ENCODE measurements at places on chromosomes 1 and 21.

DNA sequence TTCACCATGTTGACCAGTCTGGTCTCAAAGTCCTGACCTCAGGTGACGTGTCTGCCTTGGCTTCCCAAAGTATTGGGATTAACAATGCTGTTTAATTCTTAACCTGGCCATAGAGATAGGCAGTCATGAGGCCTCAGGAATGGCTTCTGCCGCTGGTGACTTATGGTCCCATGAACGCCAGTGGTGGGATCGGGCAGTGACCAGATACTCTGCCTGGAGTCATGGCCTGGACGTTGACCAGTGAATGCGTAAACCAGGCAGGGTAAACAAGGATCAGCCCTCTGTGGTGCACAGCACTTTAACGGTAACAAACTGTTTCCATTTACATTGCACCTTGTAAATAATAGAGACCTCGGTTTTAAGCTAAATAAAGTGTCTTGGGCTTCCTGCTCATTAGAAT is 23.0 kb downstream of the MTARC1 start:
- DNase-seq, result no peak

- DNase-seq, result no peak
These were observed 20.8 kb downstream of the OBSCN start for GRCh38 chr1:228228601-228229074.

DNA sequence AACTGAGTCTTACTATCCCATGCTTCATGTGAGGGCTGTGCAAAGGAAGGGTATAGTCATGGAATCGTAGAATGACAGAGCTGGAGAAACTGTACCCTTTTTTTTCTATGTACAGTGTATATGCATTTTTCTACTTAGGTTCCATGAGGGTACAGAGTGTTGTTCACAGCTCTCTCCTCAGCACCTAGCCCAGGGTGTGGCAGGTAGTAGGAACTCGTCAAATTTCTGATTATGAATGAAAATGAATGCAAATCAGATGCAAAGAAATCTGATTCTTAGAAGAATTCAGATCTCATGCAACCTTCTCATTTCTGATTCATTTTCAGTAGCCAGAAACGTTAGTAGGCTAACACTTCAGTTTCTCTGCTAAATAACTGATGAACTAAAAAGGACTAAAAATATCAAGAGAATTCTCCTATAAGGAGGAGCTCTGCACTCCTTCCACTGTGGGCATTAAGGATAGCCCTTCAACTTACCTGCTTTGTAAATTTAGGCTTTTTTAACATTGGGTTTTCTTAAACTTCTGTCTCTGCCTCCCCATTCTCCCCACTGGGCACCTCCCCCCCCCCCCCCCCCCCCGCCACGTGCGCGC is 18.0 kb upstream of the HHAT start:
- no peak for DNase-seq

DNA sequence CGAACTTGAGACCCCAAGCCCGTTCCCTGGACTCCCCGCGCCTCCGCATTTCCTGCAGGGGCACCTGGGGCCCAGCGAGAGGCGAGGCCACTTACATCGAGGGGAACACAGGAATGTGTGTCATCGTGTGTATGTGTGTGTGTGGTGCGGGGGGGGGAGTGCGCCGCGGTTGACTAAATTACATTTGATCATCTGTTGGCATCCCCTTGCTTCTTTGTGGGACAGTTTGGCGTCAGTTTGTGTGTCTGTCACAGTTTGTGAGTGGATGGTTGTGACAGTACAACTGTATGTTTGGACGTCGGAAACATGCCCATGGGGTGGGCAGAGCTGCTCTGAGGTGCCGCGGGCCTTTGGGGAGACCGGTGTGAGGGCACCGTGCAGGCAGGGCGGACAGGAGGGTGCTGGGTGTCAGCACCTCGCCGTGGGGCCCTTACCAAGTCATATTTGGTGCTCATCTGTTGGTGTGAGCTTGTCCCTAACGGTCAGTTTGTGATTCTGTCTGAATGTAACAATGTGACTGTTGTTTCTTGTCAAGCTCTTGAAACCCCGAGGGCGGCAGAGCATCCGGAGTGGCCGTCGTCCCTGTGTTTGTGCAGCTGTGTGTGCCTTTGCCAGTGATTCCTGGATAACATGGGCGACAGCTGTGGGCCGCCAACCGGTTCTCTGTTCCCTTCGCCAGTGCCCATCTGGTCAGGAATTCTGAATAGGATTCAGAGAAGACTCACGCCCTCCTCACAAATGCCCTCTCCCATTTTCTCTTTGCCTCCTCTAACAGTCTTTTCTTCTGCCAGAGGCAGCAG is 899 bp downstream of the OPRD1 start:
- DNase-seq, result no peak

- no peak for DNase-seq
These were observed 164.7 kb downstream of the GALNT2 start for GRCh38 chr1:230231774-230232145.

DNA sequence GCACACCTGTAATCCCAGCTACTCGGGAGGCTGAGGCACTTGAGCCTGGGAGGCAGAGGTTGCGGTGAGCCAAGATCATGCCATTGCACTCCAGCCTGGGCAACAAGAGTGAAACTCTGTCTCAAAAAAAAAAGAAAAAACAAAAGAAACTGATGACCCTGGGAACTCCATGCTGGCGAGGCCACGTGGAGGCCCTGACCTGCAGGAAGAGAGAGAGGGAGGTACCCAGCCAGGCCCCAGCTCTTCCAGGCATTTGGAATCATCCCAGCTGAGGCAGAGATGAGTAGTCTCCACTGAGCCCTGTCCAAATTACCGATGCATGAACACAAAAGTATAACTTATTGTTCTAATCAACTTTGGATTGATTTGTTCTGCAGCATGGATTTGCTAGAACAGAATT is 132.0 kb upstream of the ZBTB40 start:
- DNase-seq, result no peak

DNA sequence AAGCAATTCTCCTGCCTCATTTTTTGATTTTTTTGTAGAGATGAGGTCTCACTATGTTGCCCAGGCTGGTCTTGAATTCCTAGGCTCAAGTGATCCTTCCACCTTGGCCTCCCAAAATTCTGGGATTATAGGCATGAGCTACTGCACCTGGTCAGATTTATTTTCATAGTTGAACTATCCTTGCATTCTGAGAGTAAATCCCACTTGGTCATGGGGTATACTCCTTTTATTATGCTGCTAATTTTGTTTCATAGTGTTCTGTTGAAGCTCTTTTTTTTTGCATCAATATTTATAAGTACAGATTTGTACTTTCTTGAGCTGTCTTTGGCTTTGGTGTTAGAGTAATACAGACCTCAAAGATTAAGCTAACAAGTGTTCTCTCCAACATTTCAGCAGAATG is 12.8 kb upstream of the CCSAP start:
- no peak for DNase-seq
